Large intestine (tissue), 12 donors: ENCODE measurements at places on chromosomes 11 and 22. TPM values are rescaled to one million over a fixed set of nuclear protein-coding genes. Genes with fewer than 3 reads are reported as not detected.

- DNase-seq, result peak; percentile 5
- no peaks in the 10 kb centered on the region for H3K4me1 ChIP-seq
- no peaks in the 10 kb centered on the region for H3K36me3 ChIP-seq
- H3K27me3 ChIP-seq, result no peaks in the 10 kb centered on the region
- H3K4me3 ChIP-seq, result no peak overlapping the region
- no peak overlapping the region for H3K27ac ChIP-seq
Observed at GRCh38 chr11:31240340-31240904, 129.1 kb downstream of the DCDC1 start.

GRCh38 chr11:47863189-47863897, 15.2 kb upstream of the NUP160 start:
- H3K27ac ChIP-seq, result no peak overlapping the region
- no peaks in the 10 kb centered on the region for H3K36me3 ChIP-seq
- H3K4me1 ChIP-seq, result no peaks in the 10 kb centered on the region
- H3K27me3 ChIP-seq, result no peaks in the 10 kb centered on the region
- no peak overlapping the region for H3K4me3 ChIP-seq

DNA sequence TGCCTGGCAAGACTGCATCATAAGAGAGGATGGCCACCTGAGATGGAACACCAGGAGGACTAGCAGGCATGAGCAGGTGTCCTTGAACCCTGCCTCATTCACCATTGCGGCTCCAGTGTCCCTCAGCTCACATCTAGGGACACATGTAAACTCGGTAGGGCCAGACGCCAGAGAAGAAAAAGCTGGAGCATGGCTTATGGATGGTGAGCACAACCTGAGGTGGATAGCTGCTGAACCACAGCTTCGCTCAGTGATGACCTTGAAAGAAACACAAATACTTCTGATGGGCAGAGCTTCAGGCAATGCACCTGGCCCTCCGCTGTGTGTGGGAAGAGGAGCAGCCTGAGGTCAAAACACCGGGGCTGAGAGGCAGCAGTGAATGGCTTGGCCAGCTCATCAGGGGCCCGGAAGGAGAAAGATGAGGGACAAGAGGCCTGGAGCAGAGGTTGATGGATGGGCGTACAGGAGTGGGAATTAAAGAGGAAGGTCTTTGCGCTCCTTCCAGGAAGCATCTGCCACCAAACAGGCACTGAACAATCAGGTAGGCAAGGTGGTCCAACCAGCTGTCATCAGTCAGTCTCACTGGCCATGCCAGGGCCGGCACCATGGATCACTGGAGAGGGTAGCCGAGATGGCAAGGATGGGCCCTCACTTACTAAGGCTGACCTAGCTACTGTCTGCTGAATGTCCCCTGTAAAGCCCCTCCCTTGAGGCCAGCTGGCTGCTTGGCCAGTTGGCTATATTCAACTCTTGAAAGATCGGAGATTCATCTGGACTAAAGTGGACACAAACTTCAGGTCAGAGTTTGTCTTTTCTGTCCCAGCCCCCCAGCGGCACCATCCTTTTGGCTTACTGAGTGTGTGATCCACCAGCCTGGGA, 89.7 kb downstream of the MYEOV start:
- H3K4me3 ChIP-seq, result no peak overlapping the region
- H3K36me3 ChIP-seq, result no peaks in the 10 kb centered on the region
- H3K27me3 ChIP-seq, result no peaks in the 10 kb centered on the region
- no peaks in the 10 kb centered on the region for H3K4me1 ChIP-seq

GRCh38 chr11:69828971-69829344, 9.7 kb upstream of the FGF3 start:
- peak; percentile 53 for DNase-seq
- no peaks in the 10 kb centered on the region for H3K36me3 ChIP-seq
- no peak overlapping the region for H3K4me3 ChIP-seq
- H3K4me1 ChIP-seq, result peaks cover 24% of the 10 kb centered on the region
- peaks cover 4% of the 10 kb centered on the region for H3K27me3 ChIP-seq

Gene WNT7B
- polyA plus RNA-seq, result 0.33 TPM

Gene PRCP
- 73.8 TPM for polyA plus RNA-seq
